ENCODE measurements at places on chromosomes 4 and X.

DNA sequence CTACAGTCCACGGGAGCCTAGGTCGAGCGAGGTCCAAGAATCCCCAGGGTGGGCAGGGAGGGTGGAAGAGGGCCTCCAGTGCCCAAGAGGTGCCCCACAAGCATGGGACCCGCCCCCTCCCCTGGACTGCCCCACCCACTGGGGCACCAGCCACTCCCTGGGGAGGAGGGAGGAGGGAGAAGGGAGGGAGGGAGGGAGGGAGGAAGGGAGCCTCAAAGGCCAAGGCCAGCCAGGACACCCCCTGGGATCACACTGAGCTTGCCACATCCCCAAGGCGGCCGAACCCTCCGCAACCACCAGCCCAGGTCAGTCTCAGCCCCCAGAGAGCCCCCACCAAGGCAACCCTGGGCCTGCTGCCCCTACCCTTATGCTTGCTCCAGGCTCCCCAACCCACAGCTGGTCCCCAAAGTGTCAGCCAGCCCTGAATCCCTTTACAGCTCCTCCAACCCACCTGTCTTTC is at the start of gene GATA1:
TSS of gene GATA1 (plus strand) at position 250 of the 460 bp plus-strand sequence. CDS start 4,520 bp downstream, outside the sequence.
- no peak for DNase-seq

DNA sequence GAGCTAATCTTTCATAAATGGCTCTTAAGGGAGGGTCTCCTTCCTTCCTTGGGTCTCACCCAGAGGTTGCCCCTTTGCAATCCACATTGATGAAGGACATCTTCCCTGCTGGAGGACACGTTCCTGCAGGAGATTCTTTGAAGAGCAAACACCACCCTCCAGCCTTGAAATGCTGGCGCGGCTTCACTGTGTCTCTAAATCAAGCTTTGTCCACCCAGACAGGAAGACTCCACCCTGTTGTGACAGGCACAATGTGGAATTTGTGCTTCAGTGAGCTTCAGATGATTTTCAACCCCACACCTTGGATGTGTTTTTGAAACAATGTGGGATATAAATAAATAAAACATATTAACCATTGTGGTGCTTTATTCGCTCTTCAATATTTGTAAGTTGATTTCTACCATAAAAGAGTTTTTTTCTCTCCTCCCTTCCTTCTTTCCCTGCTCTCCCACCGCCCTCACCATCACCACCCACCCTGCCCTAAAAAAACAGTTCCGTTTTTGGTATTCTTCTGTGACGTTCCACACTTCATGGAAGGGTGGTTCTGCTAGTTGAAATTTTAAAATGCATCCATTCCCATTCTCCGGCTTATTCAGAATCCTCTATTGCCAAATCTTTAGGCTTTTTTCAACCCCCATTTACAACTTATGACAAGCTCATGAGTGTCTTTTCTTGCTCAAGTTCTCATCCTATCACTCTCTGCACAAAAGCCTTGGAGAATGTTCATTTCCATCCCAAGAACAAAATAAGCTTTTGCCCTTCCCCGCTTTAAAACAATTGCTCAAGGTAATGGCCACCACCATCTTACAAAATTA is 264.3 kb downstream of the RAPGEF2 start:
- no peak for DNase-seq

- no peak for DNase-seq
These were observed 10.0 kb downstream of the KCNE5 start for GRCh38 chrX:109614951-109615350.

GRCh38 chr4:6603128-6603527 is 28.1 kb downstream of the MAN2B2 start:
- DNase-seq: no peak

- DNase-seq: no peak
These were observed 714.5 kb upstream of the TENM3 start for GRCh38 chr4:181528570-181529184.

- DNase-seq: no peak
These were observed 37.3 kb upstream of the MBTPS2 start for GRCh38 chrX:21802054-21802670.

DNA sequence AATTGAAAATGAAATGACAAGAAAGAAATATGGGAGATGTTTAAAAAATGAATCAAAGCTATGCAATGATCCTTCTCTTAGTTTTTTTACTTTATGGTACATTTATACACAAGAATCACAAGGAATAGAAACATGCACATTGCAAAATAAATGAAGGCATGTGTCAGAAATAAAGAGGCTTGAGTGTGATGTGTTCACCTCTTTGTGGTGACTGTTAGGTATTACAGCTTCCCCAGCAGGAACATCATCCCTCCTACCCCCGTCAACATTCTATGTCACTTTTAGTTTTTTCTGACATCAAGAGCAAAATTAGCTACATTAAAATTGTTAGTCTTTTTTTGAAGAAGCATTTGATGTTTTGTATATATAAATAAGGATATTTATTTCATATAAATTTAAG is 214.8 kb downstream of the SLC4A4 start:
- no peak for DNase-seq

DNA sequence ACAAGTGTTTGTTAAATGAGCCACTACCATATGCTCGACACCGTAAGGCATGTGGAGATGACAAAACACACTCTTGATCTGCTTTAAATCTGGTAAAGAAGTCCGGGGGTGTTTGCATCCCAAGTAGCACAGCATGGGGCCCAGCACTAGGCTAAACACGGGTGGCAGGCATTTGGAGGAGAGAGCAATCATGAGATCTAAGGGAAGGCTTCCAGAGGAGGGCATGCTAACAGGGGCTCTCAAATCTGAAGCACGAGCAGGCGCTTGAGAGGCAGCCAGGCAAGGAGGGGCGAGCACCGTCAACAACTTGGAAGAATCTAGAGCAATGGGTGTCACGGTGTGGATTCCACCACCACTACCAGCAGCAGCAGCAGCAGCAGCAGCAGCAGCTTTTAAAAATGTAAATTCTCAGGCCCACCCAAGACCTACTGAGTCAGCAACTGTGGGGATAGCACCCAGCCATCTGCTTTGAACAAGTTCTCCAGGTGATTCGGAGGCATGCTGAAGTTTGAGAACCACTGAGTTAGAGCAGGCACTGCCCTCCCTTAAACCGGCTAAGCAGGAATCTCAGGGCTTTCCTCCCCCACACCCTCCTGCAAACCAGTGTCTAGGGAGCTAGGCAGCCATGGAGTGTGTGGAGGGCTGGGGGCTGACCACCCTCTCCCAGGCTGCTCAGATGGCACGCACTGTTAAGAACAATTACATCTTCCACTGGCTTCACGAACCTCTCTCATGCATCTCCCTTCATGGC is 70.2 kb upstream of the MAP3K15 start:
- no peak for DNase-seq

GRCh38 chrX:148661035-148661434 is 160.6 kb downstream of the AFF2 start:
- DNase-seq: no peak

DNA sequence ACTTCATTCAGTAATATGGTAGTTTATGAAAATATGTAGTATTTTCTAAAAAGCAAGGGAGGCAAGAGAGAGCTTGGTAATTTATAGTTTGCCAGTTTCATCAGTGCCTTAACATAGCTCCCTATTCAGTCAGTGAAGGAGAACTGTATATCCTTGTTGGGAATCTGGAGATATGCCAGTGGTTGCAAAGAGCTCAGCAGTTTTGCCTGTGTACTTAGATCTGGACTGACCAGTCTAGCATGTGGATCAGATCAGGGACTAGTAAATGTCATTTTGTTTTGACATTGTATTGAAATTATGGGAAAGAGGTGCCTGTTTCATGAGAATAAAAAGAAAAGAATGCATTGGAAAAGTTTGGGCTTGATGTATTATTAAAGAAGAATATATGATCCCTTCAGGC is 88.6 kb downstream of the ZIC3 start:
- no peak for DNase-seq

DNA sequence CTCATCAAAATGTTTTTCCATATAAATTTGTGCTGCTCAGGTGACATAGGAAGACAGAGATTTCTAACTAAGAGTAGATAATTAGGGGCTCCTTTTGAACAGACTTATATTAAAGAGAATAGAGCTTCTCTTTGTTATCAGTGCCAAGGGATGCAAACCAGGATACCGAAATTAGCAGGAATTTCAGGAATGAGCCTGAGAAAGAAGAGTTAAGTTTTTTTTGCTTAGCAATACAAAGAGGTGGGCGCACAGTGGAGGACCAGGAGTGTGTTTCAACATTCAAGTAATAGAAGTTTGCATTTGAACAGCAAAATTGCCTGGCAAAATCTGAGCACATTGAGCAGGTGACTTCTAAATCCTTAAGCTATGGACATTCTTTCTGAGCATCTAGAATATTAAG is 541.3 kb downstream of the GBA3 start:
- DNase-seq: no peak

- no peak for DNase-seq
These were observed 149.9 kb upstream of the SCML1 start for GRCh38 chrX:17587366-17587765.

DNA sequence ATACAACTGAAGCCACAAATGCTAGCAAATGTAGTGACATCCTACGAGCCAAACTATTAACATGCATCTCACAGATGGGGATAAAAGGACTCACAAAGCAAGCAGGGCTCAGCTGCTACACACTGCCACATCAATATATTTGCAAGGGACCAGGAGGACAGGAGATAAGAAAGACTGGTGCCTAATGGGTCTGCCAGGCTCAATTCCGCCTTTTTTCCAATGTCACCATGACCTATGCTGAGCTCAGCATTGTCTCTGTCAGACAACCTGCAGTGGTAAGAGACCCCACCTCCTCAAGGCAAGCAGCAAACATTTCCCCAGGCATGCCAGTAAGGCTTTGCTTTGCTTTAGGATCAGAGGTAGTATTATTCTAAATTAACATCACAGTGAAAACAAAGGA is 435 bp downstream of the DCX start:
- DNase-seq: no peak

GRCh38 chr4:153465140-153465539 is 1.0 kb upstream of the TMEM131L start:
- DNase-seq: no peak

- DNase-seq: no peak
These were observed 54.5 kb upstream of the C1QTNF7 start for GRCh38 chr4:15373363-15373762.

DNA sequence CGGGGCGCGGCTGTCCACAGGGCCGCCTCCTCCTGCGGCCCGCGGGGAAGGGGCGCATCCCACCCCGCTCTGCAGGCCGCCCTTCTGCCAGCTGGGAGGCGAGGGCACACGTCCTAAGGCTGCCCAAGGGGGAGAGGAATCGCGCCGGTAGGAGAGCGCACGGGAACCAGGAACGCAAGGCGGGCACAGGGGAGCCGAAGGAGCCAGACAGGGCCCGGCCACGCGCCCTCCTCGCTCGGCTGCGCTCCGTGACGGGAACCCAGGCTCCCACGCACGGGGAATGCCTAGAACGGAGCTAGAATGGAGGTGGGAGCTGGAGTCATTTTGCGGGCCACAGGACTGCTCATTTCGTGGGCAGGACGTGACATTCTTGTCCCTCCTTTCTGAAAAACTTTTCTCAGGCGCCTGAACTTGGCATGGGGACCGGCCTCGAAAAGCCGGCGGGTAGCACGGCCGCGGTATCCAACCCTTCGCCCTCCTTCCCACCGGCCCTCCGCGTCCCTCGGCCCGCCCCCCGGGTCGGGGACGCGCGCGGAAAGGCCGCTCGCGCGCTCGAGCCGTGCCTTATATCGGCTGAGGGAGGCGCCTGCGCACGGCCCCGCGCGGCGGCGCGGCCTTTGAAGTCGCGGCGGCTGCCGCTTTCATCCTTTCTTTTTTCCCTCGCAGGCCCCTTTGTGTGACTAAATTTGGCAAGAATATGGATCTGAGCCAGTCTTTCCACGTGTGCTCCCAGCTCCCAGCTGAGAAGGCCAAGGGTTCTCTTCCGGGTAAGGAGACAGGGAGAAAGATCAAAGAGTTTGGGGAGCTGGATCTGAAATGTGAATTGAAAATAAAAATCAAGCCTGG is 4.2 kb upstream of the LEF1 start:
- DNase-seq: peak; percentile 73

DNA sequence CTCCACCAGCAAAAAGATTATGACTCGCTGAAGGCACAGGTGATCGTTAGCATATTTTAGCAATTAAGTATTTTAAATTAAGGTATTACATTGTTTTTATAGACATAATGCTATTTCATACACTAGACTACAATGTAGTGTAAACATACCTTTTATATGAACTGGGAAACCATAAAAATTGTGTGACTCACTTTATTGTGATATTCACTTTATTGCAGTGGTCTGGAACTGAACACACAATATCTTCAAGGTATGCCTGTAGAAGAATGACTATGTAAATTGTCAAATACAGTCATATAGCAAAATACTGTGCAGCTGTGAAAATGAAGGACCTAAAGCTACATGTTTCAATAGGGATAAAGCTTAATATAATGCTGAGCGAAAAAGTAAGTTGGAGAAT is 26.6 kb upstream of the MAML3 start:
- no peak for DNase-seq
